ENCODE measurements at places on chromosomes 16 and 17. TPM values are rescaled to one million over a fixed set of nuclear protein-coding genes. Genes with fewer than 3 reads are reported as not detected.

DNA sequence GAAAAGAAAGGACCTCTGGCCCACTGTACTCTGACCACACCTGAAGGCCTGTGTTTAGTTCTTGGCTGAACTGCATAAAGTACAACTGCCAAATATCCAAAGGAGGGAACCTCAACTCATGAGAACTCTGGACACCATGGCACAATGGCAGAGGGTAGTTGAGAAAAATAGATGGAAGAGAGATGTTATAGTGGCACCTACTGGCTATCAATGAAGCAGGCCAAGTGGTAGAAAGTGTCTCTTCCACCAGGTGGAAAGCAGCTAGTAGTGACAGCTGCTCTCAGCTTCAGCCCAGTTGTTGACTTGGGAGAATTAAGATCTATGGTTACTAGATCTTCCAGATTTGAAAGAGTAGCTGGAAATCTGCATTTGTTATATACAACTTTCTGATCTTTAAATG lies 3.2 kb downstream of the MED31 start:
- DNase-seq: no peak

GRCh38 chr16:56841659-56842058 lies 23.3 kb upstream of the SLC12A3 start:
- no peak for DNase-seq

GRCh38 chr16:61500851-61501250 lies 535.4 kb downstream of the CDH8 start:
- no peak for DNase-seq

GRCh38 chr17:80575057-80575875 lies 30.6 kb downstream of the RPTOR start:
- peak; percentile 83 for DNase-seq

DNA sequence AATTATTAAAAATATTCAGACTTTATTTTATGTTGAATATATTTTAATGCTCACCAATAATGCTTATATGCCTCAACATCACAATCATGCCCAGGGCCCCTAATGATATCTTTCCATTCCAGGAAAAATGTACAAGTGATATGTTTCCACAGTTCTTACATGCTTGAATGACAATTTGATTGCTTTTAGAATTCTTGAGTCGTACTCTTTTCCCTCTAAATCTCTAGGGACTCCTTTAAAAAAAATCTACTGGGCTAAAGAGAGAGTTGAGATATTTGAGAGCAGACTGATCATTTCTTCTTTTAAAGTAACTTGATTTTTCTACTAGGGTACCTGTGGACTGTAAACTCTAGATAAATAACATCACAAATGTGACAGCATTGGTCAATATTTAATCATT lies 18.2 kb upstream of the HLF start:
- DNase-seq: no peak

DNA sequence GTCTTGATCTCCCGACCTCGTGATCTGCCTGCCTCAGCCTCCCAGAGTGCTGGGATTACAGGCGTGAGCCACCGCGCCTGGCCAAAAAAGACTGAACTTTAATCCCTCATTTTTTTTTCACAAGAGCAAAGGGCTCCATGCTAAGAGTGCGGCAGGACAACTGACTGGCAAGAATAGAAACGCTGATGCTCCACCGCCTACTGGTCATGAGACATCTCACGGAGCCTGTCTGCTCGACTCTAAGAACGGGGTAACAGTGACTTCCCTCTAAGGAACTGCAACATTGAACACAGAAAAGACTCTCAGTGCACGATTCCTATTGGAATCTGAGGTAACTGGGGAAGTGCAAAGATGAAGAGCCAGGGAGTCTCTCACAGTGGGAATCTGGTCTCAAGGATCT lies 23.9 kb downstream of the HIGD1B start:
- no peak for DNase-seq

GRCh38 chr17:55601874-55602364 lies 90.7 kb upstream of the SMIM36 start:
- DNase-seq: no peak

GRCh38 chr17:81884968-81885367 lies 6.4 kb downstream of the ALYREF start:
- no peak for DNase-seq

DNA sequence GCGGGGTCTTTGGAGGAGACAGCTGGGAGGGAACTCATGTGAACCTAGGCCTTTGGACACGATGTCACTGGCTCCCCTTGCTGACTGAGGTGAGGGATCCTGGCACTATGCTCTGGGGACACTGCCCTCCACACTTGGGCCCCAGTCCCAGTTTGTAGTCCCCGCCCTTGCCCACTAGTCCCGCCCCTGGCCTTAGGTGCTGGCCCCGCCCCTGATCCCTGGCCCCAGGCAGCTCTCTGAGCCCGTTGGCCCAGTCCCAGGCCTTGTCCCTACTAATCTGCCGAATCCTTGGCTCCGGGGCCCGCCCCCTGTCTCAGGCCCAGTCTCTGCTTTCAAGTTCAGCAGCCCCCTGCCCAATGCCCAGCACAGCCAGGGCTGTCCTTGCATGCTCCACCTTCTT lies 61.0 kb downstream of the SMPD3 start:
- DNase-seq: no peak

- DNase-seq: peak; percentile 44
Observed at GRCh38 chr16:2857451-2858244, at the start of gene PRSS22. TSS of gene PRSS22 (minus strand) at chr16:2858170. CDS start at chr16:2858104, 66 bp downstream.

DNA sequence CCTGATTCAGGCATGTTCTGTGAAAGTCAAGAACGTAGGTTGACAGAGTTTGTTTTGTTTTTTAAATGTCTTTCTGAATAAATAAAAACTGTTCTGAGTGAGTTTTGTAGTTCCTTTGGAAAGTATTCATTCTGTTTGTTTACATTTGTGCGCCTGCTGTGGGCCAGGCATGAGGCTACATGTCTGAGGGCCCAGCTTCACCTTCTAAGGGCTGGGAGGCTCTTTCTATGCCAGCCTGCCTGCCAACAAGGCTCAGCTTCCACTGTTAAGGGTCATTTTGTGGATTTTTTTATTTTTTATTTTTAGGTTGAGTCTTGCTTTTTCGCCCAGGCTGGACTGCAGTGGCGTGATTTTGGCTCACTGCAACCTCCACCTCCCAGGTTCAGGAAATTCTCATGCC lies 6.1 kb downstream of the WWOX start:
- DNase-seq: no peak

- DNase-seq: no peak
Observed at GRCh38 chr16:2210386-2211365, at the start of gene BRICD5. TSS of gene BRICD5 (minus strand) at chr16:2210863. CDS start at chr16:2210833, 30 bp downstream.

GRCh38 chr17:56948491-56948890 lies 12.4 kb downstream of the COIL start:
- DNase-seq: no peak

GRCh38 chr17:29622337-29623282 lies at the start of gene CORO6:
TSS of gene CORO6 (minus strand) at chr17:29622912. CDS start at chr17:29621421, 1,491 bp downstream.
- DNase-seq: peak; percentile 66

C16orf96 gene
- polyA plus RNA-seq: 0.05 TPM

SP6 gene
- polyA plus RNA-seq: not detected

C17orf50 gene
- not detected for polyA plus RNA-seq

SLC12A3 gene
- polyA plus RNA-seq: not detected

CLDN9 gene
- polyA plus RNA-seq: 0.12 TPM

ITGAX gene
- polyA plus RNA-seq: 0.39 TPM

SLC6A2 gene
- not detected for polyA plus RNA-seq

KLHL36 gene
- 11.2 TPM for polyA plus RNA-seq

Measured in psoas muscle (tissue), 8 donors.